Fibroblast of the conjunctiva (primary cell): ENCODE measurements at places on chromosomes 1 and 21.

DNA sequence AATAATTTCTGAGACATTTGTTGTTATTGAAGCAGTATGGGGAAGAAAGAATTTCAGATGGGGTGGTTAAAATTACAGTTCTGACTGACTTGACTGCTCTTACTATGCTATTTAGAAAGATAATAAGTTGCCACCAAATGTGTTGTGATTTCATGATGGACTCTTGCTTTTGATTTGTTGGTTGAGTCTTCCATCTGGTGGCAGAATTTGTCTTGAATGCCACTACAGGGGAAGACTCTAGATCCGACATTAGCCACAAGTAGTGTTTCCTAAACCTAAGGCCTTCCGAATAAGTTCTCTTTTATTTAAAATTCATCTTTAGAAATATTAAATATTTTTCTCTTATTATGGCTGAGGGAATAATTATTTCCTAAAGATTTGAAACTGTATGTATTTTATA, 190.9 kb upstream of the ADGRL4 start:
- no peak for DNase-seq

GRCh38 chr1:89906088-89906487, 85.3 kb downstream of the LRRC8D start:
- DNase-seq: no peak

DNA sequence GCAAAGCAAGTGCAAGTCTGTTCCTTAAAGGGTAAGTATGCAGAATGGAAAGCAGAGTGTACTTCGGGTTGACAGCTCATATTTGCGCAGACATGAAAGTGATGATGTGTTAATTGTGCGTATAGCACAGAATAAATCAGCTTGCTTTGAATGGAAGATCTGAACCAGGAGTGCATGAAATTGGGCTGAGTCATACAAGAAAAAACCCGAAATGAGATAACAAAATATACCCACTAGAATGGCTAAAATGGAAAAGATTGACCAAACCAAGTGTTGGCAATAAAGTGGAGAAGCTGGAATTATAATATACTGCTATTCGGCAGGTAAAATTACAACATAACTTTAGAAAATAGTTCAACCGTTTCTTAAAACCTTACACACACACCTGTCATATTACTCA, 28.5 kb downstream of the CR1L start:
- no peak for DNase-seq

DNA sequence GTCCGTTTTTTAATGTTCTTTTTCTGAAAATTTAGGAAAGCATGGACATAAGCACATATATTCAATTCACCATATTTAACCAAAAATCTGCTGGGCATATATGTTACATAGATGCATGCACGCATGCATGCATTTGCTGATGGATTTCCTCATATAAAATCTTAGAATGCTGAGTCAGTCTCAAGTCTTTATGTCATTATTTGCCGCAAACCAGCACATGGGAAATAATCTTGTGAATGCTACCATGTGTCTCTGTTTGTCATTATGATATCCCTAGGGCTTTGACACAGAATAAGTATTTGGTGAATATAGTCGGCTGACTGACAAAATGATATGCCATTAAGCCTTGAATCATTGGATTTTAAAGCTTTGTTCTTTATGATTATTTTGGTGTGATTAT, 776.5 kb downstream of the KCNT2 start:
- no peak for DNase-seq

GRCh38 chr1:220877377-220878095, 1.7 kb upstream of the HLX start:
- DNase-seq: no peak

DNA sequence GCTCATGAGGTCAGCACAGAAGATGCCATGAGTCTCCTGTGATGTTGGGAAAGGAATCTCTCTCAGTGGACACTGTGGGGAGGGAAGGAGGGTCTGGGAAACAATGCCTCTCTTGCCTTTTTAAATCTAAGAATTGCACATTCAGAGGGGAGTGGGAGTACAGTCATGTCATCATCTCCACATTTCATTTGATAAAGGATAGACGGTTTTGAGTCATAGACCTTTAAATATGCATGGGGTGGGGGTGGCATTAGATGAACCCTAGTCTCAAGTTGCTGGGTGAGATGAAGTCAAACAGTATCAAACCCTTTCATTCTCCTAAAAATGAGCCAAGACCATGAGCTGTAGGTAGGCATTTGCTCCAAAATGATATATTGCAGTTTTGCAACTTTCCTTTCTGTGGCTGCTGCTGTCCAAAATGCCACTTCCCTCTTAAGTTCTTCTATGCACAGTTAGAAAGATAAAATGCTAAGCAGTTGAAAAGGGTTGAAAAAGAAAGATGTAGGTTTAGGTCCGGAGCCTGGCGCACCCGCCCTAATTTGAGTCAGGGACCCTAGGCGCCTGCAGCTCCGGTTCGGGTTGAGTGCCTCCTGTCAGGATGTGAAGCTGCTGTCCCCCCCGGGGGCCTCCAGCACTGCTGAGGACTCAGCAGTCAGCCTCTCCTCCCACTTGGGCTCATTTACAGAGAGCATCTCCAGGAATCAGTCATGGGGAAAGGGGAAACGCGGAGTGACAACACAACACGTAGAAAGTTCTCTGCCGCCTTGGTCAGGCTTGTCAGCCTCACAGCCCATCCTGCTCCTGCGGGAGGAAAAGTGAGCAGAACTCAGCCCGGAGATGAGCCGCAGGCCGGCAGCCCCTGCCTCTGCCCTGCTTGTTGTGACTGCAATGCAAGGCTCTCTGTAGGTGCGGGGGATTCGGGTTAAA, 479.3 kb upstream of the RUNX1 start:
- no peak for DNase-seq

DNA sequence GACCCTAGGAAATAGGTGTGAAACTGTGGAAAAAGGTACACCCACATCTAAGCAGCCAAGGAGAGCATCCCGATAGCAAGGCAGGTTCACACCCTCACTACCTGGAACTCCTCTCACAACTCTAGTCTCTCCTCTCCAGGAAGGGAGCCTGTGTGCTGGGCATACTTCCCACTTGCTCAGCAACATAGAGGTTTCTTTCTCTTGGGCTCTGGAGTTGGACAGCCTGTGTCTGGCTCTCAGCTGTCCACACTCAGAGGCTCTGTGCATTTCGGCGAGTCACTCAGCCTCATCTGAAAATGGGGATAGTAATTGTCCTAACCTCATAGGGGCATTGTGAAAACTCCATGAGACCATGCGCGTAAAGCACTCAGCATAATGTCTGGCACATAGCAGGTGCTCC, 29.6 kb upstream of the VWA5B1 start:
- DNase-seq: no peak

DNA sequence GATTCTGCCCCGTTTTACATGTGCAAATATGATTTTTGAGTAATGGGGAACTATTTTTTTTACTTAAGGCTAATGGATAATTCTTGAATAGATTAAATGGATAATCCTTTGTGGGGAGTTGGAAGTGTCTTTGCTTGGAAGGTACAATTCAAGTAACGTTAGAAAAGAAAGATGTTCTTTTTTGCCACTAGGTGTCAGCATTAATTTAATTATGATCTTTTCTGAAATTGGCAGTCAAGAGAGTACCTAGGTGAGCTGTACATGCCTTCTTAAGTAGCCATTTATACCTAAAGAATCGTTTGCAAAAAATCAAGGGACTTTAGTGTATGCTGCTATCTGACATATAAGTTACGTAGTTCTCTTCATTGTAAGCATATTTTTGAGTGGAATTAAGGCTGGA, 2.2 kb downstream of the FBXO28 start:
- peak; percentile 31 for DNase-seq

GRCh38 chr1:93692451-93692861, 10.8 kb upstream of the BCAR3 start:
- no peak for DNase-seq

DNA sequence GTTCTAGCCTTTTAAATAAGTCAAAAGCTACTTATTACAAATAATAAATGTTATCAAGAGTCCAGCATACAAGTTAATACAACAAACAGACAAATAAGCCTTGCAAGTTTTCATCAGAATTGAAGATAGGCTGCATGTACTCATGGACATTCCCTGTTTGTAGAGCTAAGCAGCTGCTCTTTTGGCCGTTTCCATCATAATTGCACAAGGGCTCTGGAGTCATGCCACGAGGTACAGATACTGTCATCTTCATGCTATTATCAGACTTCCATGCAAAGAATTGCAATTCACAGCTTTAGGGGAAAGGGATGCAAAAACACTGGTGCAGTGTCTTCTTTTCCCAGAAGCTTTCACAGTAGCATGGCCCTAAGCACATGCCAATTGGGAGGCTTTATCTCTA, 52.8 kb upstream of the TBX15 start:
- DNase-seq: peak; percentile 48

DNA sequence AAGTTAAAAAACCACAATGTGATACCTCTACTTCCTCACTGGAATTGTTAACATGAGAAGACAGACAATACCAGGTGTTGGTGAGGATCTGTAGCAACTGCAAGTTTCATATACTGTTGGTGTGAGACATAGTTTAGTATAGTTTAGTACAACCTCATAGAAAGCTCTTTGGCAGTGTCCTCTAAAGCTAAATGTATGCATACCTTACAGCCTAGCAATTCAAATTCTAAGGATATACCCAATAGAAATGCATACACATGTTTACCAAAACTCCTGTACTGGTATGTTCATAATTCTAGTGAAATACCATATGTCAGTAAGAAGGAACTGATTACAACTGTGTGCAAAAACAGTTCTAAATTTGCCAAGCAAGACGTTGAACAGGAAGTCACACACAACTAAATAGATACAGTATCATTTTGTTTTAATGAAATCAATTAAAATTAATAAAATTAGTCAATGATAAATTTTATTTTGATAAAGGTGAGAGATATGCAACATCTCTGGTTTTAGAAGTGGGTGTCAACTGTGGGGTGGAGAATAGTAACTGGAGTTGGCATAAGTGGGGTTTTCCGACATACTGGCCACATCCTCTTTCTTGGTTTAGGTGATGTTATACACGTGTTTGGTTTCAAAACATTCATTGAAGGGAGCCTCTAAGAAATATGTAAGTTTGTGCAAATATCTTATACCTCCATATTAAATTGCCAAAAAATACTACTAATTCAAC, 450.7 kb downstream of the PTPRC start:
- no peak for DNase-seq

GRCh38 chr1:69535490-69535889, 32.2 kb upstream of the LRRC7 start:
- no peak for DNase-seq

DNA sequence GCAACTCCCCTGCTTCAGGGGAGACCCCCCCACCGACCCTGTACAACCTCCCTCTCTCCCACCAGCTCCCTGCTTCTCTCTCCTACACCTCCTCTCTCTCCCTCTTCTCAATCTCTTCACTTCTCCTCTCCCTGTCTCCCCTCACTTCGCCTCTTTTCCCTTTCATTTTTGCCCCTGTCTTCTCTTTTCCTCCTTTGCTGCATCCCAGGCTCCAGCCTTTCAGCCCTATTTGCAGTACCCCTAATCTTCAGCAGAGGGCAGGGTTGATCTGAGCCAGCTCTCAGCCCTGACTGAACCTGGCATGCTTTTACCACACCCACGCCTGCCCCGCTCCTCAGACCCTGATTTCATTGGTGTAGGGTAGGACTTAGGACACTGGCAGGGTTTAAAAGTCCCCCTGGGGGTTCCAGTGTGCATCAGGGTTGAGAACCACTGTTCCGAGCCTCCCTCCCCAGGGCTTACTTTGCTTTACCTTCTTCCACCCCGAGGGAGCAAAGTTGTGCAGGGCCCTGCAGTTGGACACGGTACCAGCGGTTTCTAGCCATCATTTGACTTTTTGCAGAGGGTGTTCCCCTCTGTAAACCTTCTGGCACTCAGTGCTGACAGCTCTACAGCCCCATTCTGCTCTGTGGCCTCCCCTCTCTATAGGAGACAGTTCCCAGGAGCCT, 67.3 kb upstream of the CNTN2 start:
- peak; percentile 10 for DNase-seq

GRCh38 chr1:176136891-176137290, 70.2 kb downstream of the COP1 start:
- no peak for DNase-seq

GRCh38 chr1:55310505-55310971, 95.4 kb upstream of the USP24 start:
- peak; percentile 89 for DNase-seq

DNA sequence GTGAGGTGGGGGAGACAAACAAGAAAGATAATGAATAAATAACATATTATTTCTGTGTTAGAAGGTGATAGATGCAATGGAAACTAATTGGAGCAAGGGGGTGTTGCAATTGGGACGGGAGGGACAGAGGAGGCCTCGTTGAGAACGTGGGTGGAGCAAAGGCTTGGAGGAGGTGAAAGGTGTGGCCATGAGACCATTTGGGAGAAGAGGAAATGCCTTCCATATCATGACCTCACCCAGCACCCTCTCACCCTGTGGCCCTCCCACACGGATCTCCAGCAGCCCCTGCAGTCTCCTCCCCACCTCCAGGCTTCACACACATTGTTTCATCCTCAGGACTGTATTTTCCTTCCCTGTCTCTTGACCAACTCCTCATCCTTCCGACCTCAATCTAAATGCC, 85.3 kb upstream of the ARHGAP29 start:
- DNase-seq: no peak

- no peak for DNase-seq
Observed at GRCh38 chr1:69269491-69269890, 298.2 kb upstream of the LRRC7 start.

DNA sequence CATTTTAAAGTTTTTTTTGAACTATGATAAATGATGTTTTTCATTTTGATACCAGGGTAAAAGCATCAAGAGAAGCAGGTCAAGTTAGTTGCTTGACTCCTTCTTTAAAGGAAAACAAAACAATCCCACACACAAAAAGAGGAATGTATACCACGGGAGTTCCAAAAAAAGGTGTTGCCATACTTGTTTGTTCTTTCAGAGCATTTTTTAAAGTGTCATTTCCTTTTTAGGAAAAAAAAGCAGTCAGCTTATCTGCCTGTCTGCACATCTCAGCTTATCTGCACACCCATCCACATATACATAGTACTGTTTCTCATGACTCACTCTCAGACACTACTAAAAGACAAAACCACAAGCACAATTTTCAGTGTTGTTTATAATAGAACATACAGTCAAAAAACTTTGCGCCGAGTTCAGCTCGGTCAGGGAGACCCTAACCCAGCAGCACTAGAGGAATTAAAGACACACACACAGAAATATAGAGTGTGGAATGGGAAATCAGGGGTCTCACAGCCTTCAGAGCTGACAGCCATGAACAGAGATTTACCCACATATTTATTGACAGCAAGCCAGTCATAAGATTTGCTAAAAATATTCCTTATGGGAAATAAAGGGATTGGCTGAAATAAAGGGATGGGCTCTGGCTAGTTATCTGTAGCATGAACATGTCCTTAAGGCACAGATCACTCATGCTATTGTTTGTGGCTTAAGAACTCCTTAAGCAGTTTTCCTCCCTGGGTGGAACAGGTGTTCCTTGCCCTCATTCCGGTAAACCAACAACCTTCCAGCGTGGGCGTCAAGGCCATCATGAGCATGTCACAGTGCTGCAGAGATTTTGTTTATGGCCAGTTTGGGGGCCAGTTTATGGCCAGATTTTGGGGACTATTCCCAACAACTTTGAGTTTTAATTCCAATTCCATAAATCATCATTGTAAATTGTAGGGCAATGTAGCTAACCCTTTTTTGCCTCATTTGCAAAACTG, 11.4 kb upstream of the MNDA start:
- no peak for DNase-seq

GRCh38 chr1:181711820-181712219, 228.5 kb downstream of the CACNA1E start:
- DNase-seq: no peak
